ENCODE measurements at places on chromosomes 13 and 19.

DNA sequence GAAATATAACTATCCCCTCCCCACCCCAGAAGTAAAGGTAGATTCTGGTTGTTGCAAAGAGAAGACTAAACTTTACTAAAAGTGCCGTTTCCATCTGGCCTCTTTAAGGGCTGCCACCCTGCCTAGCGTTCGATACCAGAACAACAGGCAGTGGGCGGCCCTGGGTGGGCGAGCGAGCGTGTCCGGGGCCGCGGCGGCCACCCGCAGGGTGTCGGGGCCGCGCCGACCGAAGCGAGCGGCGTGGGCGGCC, 2.6 kb downstream of the FGF9 start:
- no peak for DNase-seq

- no peak for DNase-seq
Observed at GRCh38 chr13:98563071-98563470, 13.8 kb downstream of the STK24 start.

DNA sequence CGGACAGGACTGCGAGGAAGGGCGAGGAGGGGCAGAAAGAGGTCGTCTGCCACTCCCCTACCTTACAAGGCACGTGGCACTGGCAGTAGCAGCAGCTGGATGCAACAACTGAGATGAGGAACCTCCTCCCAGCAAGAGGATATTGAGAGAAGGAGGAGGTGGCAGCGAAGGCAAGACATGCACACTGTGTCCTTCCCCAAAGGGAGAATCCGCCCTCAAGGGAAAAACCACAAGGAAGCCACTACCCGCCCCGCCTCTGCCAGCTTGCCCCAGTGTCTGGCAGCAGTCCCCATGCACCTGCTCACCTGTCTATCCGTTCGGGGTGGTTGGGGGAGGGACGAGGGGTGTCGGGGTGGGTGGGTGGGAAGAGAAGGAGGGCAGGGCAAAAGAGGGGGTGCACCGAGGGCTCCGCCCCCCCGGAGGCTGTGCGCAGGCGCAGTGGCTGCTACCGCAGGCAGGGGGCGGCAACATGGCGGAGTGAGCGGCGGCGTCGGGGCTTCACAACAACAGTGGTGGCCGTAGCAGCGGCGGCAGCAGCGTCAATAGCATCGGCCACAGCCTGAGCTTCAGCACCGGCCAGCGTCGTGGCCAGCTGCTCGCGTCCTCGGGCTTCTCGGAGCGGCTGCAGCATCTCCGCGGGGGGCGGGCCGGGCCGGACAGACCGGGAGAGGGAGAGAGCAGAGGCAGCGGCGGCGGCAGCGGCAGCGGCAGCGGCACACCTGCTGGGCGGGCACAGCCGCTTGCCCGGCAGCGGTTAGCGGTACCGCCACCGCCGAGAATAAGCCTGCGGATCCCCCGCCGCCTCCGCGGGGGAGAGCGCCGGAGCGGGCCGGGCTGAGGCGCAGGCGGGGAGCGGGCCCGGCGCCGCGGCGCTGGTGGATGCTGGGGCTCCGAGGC, at the start of gene NBEA:
TSS of gene NBEA (plus strand) at position 436 of the 897 bp plus-strand sequence. CDS start 551 bp downstream, outside the sequence.
- peak; percentile 85 for DNase-seq

- no peak for DNase-seq
Observed at GRCh38 chr13:108154421-108154858, 60.9 kb downstream of the LIG4 start.

- no peak for DNase-seq
Observed at GRCh38 chr19:5958074-5958850, 19.7 kb downstream of the RANBP3 start.

All from germinal center (tissue), 1 donor.